ENCODE measurements at places on chromosomes 3 and 15. TPM values are rescaled to one million over a fixed set of nuclear protein-coding genes. Genes with fewer than 3 reads are reported as not detected.

DNAH12 gene
- total RNA-seq: 0.02 TPM

GRCh38 chr3:13122081-13123012, 49.1 kb upstream of the IQSEC1 start:
- H3K36me3 ChIP-seq: no peaks in the 10 kb centered on the region
- H3K4me1 ChIP-seq: no peaks in the 10 kb centered on the region
- no peaks in the 10 kb centered on the region for H3K27me3 ChIP-seq
- no peak overlapping the region for H3K4me3 ChIP-seq
- no peak overlapping the region for H3K27ac ChIP-seq
- DNase-seq: no peak

RAD54L2 gene
- total RNA-seq: 31.7 TPM

- no peak overlapping the region for H3K4me3 ChIP-seq
- H3K27ac ChIP-seq: no peak overlapping the region
- H3K27me3 ChIP-seq: no peaks in the 10 kb centered on the region
- H3K36me3 ChIP-seq: no peaks in the 10 kb centered on the region
- H3K4me1 ChIP-seq: no peaks in the 10 kb centered on the region
These were observed 56.0 kb upstream of the SLC4A7 start for GRCh38 chr3:27540231-27540630.

DNA sequence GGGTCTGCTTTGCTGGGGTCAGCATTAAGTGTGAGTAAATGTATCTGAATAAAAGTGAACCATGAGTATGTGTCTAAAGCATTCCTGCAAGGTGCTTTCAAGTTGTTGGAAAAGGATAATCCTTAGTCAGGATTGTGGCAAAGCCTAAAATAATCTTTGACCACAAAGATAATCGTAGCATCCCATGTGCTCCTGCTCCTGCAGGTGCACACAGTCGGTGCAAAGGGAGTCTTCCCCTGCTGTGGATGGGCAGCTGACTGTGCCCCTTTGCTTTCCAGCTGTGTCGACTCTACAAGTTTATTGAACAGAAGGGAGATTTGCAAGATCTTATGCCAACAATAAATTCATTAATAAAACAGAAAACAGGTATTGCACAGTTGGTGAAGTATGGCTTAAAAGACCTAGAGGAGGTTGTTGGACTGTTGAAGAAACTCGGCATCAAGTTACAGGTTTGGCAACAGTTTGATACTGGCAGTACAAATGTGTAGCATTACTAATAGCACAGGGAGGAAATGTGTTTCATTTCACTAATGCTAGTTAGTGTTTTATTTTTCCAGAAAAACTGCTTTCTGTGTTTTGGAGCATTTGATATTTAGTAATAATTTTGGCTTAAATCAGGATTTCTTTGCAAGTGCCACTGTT, 22.6 kb downstream of the SRP14 start:
- no peaks in the 10 kb centered on the region for H3K27me3 ChIP-seq
- peaks cover 34% of the 10 kb centered on the region for H3K36me3 ChIP-seq
- DNase-seq: no peak

DNA sequence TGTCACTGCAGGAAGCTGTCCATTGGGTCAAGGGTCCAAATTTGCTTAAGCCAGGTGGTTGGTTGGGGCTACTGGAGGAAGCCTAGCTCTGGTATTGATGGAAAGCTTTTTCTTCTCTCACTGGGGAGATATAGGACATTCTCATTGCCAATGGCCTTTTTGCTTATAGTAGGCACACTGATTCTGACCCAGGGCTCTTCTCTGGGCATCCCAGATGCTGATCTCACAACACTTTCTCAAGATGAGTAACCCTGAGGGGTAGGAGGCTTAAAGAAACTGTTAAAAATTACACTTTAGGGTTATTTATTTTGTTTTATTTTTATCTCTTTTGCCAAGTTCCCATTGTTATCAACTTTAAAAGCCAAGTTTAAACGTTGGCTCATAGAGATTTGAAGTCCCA, 337.8 kb downstream of the LRRC3B start:
- no peak for DNase-seq
- H3K27me3 ChIP-seq: no peaks in the 10 kb centered on the region

KNG1 gene
- not detected for total RNA-seq

CHAC1 gene
- 2.4 TPM for total RNA-seq

GRCh38 chr3:183298701-183299153, 45.7 kb downstream of the B3GNT5 start:
- H3K27ac ChIP-seq: no peak overlapping the region
- H3K4me1 ChIP-seq: peaks cover 5% of the 10 kb centered on the region
- no peaks in the 10 kb centered on the region for H3K36me3 ChIP-seq
- H3K4me3 ChIP-seq: no peak overlapping the region
- no peaks in the 10 kb centered on the region for H3K27me3 ChIP-seq

DNA sequence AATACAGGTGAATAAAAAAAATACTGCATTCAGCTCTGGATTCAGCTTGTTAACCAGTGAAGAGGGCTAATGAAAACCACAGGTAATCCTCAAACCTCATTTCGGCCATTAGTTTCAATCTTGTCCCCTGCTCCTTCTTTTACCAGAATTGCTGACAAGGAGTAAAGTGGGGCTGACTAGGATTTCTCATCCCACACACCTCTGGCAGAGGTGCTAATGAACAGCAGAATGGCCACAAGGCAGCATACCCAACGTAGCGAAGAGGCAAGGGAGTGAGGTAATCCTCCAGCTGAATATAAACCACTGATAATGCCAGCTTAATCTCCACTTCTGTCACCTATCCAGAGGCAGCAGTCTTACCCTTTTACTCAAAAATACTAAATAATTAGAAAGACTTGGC, 248.8 kb upstream of the CDIN1 start:
- peaks cover 5% of the 10 kb centered on the region for H3K4me1 ChIP-seq
- no peaks in the 10 kb centered on the region for H3K27me3 ChIP-seq
- no peak for DNase-seq
- no peaks in the 10 kb centered on the region for H3K36me3 ChIP-seq
- no peak overlapping the region for H3K27ac ChIP-seq
- no peak overlapping the region for H3K4me3 ChIP-seq

RSRC1 gene
- 48.6 TPM for total RNA-seq

- no peaks in the 10 kb centered on the region for H3K27me3 ChIP-seq
- H3K4me1 ChIP-seq: no peaks in the 10 kb centered on the region
- H3K4me3 ChIP-seq: no peak overlapping the region
- no peaks in the 10 kb centered on the region for H3K36me3 ChIP-seq
- no peak overlapping the region for H3K27ac ChIP-seq
These were observed 34.9 kb upstream of the LIMD1 start for GRCh38 chr3:45559560-45560118.

- no peaks in the 10 kb centered on the region for H3K27me3 ChIP-seq
- H3K36me3 ChIP-seq: no peaks in the 10 kb centered on the region
- no peaks in the 10 kb centered on the region for H3K4me1 ChIP-seq
- no peak for DNase-seq
These were observed 64.4 kb downstream of the GAP43 start for GRCh38 chr3:115687721-115688120.

GRCh38 chr3:114685161-114685560, 391.3 kb downstream of the TIGIT start:
- peak overlapping the region; percentile 83 for H3K27ac ChIP-seq
- DNase-seq: peak; percentile 42
- no peak overlapping the region for H3K4me3 ChIP-seq
- H3K4me1 ChIP-seq: peaks cover 32% of the 10 kb centered on the region

GRCh38 chr3:41216993-41217392, 17.7 kb downstream of the CTNNB1 start:
- H3K4me3 ChIP-seq: no peak overlapping the region
- no peaks in the 10 kb centered on the region for H3K36me3 ChIP-seq
- H3K27me3 ChIP-seq: no peaks in the 10 kb centered on the region
- peaks cover 16% of the 10 kb centered on the region for H3K4me1 ChIP-seq
- no peak for DNase-seq
